ENCODE measurements at places on chromosomes 6 and 20.

DNA sequence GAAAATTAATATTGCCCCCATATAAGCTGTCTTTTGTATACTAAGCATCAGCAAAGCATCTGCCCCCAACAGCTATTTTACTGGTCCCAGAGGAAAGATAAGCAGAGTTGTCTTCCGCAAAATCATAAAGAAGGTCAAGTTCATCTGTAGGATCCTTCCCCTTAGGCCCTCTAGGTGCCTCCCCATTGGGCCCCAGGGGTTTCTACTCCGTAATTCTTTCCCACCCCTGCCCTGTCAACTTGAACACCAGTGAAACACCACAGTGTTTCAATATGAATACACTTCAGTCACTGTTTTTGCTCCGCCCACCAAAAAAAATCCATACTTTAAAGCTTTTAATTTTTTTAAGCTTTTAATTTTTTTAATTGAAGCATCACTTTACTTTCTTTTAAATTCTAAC is 159.2 kb downstream of the ATXN1 start:
- no peak for DNase-seq

DNA sequence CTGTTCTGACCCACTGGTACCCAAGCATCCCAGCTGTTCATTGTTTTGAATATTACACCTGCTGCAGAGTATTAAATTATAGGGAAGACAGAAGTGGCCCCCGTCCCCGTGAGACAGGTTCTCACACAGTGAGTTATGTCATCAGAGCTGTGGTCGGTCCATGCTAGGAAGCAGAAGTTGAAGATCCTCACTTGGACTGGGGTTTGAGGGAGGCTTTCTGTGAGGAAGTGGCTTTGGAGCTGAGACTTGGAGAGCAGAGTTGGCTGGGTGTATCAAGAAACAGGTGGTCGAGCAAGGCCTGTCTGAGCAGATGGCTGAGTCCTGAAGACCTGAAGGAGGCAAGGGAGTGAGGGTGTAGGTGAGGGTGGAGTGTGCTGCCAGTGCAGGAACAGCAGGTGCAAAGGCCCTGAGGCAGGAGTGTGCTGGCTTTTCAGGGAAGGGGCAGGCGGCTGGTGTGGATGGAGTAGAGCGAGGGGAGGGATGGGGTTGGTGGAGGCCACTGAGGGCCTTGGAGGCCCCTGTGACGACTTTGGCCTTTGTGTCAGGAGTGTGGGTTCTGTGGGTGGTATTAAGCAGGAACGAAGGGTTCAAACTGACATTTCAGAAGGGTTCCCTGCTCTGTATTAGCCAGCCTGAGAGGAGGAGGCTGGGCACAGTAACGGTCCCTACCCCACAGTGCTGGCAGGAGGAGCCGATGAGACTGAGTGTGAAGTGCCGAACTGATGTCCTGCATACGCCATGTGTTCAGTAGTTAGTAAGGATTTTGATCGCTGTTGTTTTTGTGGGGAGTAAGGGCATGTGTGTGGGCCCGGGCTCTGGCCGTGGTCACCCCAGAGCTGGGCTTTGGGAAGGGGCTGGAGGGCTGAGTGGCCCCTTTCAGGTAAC is 11.8 kb downstream of the SRC start:
- DNase-seq: peak; percentile 45

DNA sequence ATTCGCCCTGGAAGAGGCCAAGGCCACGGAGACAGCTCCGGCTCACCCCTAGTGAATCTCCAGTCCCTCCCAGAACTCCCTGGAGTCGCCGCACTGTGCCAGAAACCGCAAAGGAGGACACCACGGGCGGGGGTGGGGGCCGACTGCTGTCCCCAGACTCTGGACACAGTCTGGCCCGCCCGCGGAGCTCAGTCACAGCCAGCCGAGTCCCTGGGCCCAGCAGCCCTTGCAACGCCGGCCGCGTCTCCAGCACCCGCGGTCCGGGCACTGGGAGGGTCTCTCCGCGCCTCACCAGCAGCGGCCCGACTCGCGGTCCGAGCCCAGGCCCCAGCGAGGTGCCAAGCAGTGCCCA is 518 bp downstream of the PEX6 start:
- DNase-seq: no peak

- no peak for DNase-seq
These were observed 59.5 kb downstream of the ID4 start for GRCh38 chr6:19896693-19897010.

- DNase-seq: peak; percentile 90
These were observed 880.5 kb upstream of the DEFB115 start for GRCh38 chr20:30376767-30377658.

GRCh38 chr6:166055801-166056200 is 111.8 kb downstream of the TBXT start:
- no peak for DNase-seq

GRCh38 chr6:116018976-116019375 is 41.7 kb downstream of the FRK start:
- no peak for DNase-seq

DNA sequence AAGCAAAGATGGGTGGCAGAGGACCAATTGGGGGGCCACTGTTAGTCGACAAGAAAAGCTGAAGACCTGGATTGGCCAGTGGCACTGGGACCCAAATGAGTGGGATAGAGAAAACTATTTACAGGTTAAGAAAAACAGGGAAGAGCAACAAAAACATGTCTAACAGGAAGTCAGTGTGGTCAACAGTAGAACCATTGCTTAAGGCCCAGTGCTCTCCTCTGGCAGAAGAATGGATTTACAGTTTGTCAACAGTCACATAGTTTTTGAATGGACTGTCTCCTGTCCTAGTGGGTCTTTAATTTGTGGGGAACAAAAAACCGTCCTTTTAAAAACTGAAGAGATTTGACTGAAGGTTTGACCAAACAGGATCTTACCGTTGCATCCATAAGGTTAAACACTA is 12.1 kb upstream of the WTAP start:
- no peak for DNase-seq

DNA sequence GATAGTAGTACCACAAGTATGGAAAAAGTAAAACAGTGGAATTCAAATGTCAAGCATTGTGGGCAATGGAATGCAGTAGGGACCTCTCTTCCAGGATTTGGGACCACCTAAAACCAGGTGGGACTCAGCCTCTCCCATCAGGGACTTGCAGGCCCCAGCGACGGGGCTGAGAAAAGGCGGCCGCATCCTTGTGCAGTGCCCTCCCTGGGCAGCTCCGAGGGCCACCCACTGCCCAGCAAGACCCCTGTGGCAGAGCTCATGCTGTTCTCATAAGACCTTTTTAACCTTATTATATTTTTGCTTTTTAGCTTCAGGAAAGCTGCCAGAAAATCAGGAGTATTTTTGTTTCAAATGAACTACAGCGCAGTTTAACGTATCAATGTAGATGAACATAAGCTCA is 142.6 kb upstream of the RPS6KA2 start:
- no peak for DNase-seq

GRCh38 chr6:6829872-6830685 is 241.6 kb downstream of the LY86 start:
- DNase-seq: no peak

Measured in CD4-positive, alpha-beta T cell treated with Interferon alpha-2 for 1 hour (primary cell).